T-helper 17 cell (primary cell): ENCODE measurements at places on chromosomes 6 and 20. TPM values are rescaled to one million over a fixed set of nuclear protein-coding genes. Genes with fewer than 3 reads are reported as not detected.

Gene KCNS1
- not detected for total RNA-seq

Gene EDN3
- 0.92 TPM for total RNA-seq

Gene TTLL9
- total RNA-seq = not detected

Gene GGTLC1
- total RNA-seq = not detected

Gene TMEM74B
- total RNA-seq = not detected

Gene ITPR3
- total RNA-seq = 48.1 TPM

Gene PSMB1
- 88.0 TPM for total RNA-seq

Gene KHDC1L
- total RNA-seq = not detected

Gene WFDC10B
- total RNA-seq = not detected

Gene SCRT2
- not detected for total RNA-seq

Gene SLC4A11
- 0.37 TPM for total RNA-seq

Gene TMEM200A
- 2.3 TPM for total RNA-seq

Gene CLIC5
- 10.1 TPM for total RNA-seq

Gene TRDN
- not detected for total RNA-seq

Gene C6orf58
- not detected for total RNA-seq

Gene PACRG
- 1.6 TPM for total RNA-seq

Gene SLCO4A1
- total RNA-seq = 1.9 TPM

Gene OPN5
- total RNA-seq = not detected

Gene TRAPPC3L
- 3.5 TPM for total RNA-seq

Gene COL12A1
- total RNA-seq = not detected

Gene XKR7
- not detected for total RNA-seq

Gene TAPBP
- total RNA-seq = 269 TPM

Gene C20orf202
- 0.68 TPM for total RNA-seq

Gene HLA-DRA
- total RNA-seq = 80.9 TPM

Gene FAXC
- total RNA-seq = not detected

Gene HCRTR2
- total RNA-seq = not detected

Gene PRDM13
- not detected for total RNA-seq

Gene CST4
- not detected for total RNA-seq

Gene SLC13A3
- total RNA-seq = 0.10 TPM

Gene C20orf204
- 7.8 TPM for total RNA-seq

Gene CRISP2
- not detected for total RNA-seq

Gene CASS4
- total RNA-seq = 7.1 TPM

Gene FRMD1
- not detected for total RNA-seq

Gene ORC3
- total RNA-seq = 14.4 TPM

Gene SAPCD1
- 4.2 TPM for total RNA-seq

Gene HDGFL1
- total RNA-seq = not detected

Gene DNAH8
- total RNA-seq = 0.05 TPM

Gene APOM
- total RNA-seq = 2.9 TPM

Gene RALGAPA2
- total RNA-seq = 29.5 TPM

Gene COL9A1
- total RNA-seq = not detected

Gene POM121L2
- total RNA-seq = not detected

Gene ZKSCAN8
- total RNA-seq = 20.2 TPM

Gene MUC21
- not detected for total RNA-seq

Gene SLC22A7
- not detected for total RNA-seq

Gene EYA2
- total RNA-seq = 0.22 TPM

Gene CAPN11
- 0.26 TPM for total RNA-seq

Gene ELOVL2
- not detected for total RNA-seq

Gene RWDD2A
- total RNA-seq = 1.5 TPM
